ENCODE measurements at places on chromosomes 2 and 18. TPM values are rescaled to one million over a fixed set of nuclear protein-coding genes. Genes with fewer than 3 reads are reported as not detected.
A peak's percentile ranks its signal among the peaks of the same experiment; 100 is the strongest.

- DNase-seq: no peak
These were observed 71.4 kb upstream of the MBOAT2 start for GRCh38 chr2:9074930-9075329.

DNA sequence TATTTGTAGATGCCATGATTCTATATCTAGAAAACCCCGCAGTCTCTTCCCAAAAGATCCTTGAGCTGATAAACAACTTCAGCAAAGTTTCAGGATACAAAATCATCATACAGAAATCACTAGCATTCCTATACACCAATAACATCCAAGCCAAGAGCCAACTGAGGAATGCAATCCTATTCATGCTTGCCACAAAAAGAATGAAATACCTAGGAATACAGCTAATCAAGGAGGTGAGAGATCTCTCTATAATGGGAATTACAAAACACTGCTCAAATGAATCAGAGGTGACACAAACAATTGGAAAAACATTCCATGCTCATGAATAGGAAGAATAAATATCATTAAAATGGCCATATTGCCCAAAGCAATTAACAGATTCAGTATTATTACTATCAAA lies 551.4 kb upstream of the SLC39A10 start:
- DNase-seq: no peak

GRCh38 chr2:226135861-226136548 lies 663.6 kb downstream of the IRS1 start:
- no peak for DNase-seq

GRCh38 chr2:230823264-230823964 lies 41.3 kb upstream of the ITM2C start:
- DNase-seq: no peak

DNA sequence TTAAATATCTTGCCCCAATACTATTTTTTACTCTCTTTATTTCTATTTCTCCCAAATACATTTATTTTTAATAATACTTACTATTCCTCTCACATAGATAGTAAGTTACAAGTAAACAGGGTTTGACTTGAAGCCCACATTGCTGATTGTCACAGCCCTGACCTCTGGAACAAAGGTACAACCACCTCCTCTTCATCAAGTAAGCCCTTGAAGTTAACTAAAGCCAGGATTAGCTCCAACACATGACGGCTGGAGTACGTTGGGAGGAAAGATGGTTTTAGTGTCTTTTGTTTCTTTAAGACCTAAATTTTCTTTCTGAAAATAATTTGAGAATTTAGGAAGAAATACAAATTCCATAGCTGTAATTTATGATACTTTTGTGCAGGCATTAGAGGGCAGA lies 949 bp downstream of the MYOM1 start:
- DNase-seq: no peak

GRCh38 chr2:120622159-120622869 lies 113.4 kb upstream of the GLI2 start:
- DNase-seq: no peak

DNA sequence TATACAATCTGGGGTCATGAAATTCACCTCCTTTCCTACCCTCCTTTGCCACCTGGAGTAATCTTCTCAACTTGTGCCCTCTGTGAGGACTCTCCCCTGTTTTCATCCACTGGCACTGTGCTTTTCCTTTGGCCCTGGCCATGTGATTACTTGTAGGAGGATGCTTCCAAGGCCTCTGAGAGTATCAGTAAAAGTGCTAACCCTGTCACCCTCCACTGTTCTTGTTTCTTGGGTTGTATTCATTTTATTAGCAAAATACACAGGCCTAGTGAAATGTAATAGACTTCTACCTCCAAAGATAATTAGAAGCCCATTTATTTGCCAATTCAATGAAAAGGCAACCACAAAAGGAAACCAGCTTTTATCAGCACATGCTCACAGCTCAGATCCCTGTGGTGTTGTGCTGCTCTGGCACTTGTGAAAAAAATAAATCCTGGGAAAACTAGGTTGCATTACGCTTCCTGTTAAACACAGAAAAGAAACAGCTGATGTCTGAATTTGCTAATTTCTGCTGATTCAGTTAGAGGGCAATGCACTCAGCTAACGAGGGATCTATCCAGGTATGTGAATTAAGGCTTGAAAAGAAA lies 357.5 kb upstream of the ETAA1 start:
- DNase-seq: no peak

DNA sequence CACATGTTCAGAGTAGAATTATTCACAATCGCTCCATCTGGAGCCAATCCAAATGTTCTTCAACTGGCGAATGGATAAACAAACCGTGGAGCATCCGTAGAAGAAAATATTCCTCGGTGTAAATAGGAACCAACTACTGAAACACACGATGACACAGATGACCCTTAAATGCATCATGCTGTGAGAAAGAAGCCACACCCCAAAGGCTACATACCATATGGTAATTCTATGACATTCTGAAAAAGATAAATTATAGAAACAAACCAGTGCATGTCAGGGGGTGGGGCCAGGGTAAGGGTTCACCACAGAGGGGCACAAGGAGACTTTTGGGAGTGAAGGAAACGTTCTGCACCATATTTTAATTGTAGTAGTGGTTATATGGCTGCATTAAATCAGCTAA lies 312.2 kb upstream of the SMIM21 start:
- DNase-seq: no peak

- DNase-seq: no peak
These were observed 486.3 kb upstream of the MAP2 start for GRCh38 chr2:208937521-208937920.

GRCh38 chr2:96531366-96531765 lies 5.2 kb upstream of the ARID5A start:
- no peak for DNase-seq

Gene CCDC148
- 0.53 TPM for total RNA-seq

- no peak for DNase-seq
These were observed 116.9 kb upstream of the ATP8B1 start for GRCh38 chr18:57920036-57920435.

GRCh38 chr2:240561325-240561971 lies 1.3 kb downstream of the DUSP28 start:
- DNase-seq: no peak

Gene TMEM131
- total RNA-seq: 14.8 TPM

GRCh38 chr2:209876211-209876610 lies 104.6 kb downstream of the UNC80 start:
- DNase-seq: no peak

Gene CAPN10
- total RNA-seq: 9.2 TPM

GRCh38 chr2:69645921-69646320 lies 2.4 kb upstream of the AAK1 start:
- no peak for DNase-seq

Gene CIB4
- total RNA-seq: not detected

GRCh38 chr2:179428649-179429048 lies 164.0 kb upstream of the SESTD1 start:
- no peak for DNase-seq

Gene STAT4
- total RNA-seq: 0.90 TPM

- no peak for DNase-seq
These were observed 171.1 kb upstream of the UNC80 start for GRCh38 chr2:209600341-209601171.

Gene PPP4R3B
- 34.3 TPM for total RNA-seq

DNA sequence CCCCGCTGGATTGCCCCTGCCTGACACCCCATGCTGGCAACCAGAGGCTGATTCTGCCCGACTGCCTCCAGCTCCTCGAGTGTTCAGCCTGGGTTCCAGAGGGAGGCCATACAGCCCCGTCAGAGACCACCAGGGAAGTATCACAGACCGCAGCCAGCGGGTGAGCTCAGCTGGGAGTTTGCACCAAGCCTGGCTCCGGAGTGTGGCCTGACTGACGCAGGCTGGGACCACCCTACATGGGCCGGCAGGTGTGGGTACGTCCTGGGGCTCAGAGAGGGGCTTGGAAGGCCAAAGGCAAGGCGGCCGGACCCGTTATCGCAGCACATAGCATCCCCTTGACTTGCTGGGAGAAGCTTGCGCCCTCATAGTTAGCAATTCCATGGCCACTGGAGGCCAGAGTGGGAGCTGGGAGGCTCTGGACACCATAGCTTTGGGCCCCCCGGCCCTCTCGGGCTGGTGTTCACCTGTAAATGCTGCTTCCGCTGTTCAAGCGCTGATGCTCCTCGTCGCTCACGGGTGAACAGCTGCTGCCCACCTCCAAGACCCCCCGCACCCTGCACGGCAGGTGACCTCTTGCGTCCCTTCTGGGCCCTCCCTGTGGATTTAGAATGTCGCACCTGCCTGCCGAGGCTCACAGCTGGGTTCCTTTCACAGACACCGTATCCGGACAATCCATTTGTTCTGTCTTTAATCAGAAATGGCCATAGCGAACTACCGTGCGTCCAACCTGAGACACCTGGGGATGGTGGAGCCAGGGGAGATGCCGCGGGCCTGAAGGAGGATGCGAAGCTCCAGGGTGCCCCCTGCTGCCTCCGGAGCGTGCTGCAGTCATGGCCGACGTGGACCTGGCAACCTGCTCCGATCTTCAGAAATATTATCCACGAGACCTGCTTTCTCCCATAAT lies 31.2 kb upstream of the SLC66A3 start:
- DNase-seq: peak; percentile 64

Gene SKOR2
- not detected for total RNA-seq

DNA sequence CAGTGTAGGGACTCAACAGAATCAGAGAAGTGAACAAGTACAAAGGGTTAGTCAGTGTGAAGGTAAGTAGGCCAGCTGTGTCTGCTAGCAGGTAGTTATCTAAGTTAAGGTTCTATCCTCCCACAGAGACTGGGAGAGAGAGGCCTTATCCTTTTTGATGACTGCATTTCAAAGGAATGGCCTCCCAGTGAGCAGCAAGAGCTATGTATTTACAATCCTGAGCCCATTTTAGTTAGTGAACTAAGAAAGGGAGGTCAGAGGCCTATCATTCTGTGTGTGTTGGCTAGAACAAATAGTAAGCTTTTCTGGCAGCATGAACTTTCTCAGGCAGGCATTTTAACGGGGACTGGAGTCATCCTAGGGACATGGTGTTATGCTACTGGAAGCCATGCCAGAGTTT lies 182.9 kb downstream of the VWC2L start:
- no peak for DNase-seq

DNA sequence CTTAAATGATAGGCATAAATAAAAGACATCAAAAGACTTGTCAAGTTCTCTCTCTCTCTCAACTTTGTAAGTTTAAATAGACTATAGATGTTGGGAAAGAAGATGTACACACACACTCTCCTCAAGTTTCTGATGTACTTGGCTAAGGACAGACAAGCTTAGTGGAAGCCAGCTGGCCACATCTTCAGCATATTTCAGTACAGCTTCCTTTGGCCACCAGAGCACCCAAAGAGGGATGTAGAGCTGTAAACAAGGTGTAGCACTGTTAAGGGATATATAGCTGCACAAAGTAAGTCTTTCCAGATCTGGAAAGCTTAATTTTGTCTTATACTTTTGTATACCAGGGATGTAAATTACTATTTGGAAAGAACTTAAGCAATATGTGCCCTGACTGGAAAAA lies 64.3 kb upstream of the MSTN start:
- no peak for DNase-seq

- no peak for DNase-seq
These were observed 185.8 kb upstream of the ACVR2A start for GRCh38 chr2:147659051-147659450.

Gene C2orf78
- total RNA-seq: not detected

GRCh38 chr18:78953566-78953965 lies 26.1 kb upstream of the SALL3 start:
- DNase-seq: no peak
